ENCODE measurements at places on chromosomes 1 and 21.

DNA sequence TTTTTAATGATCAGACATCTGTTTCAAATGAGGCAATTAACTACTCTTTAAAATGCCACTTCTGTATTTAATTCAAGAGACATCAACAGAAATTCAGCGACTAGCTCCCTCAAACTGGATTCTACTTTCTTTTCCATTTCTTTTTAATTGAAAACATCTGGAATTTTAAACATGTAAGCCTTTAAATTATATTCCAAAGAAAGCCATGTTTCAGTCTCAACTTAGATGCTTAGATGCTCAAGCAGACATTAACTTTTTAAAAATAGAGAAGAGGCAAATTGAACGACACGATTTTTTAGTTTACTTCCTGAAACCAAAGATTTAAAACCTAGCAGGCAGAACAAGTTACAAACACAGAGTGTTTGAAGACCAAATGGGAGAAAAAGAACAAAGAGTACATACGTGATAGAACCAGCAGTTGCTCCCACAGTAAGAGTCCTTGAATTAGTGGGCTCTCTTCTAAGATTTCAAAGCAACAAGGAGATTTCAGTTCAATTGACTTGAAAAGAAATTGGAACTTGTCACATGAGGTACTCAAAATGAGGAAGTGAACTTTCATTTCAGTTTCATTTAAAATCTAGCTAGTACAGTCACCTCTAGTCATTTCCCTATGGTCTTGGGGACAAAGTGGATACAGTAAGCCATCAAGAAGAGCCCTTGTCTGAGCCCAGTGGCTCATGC lies at the start of gene CTSS:
Gene CTSS, minus strand, starts transcription at position 483 of the 681 bp plus-strand sequence. CDS start 1,015 bp downstream, outside the sequence.
- DNase-seq, result peak; percentile 92

- DNase-seq, result no peak
Observed at GRCh38 chr1:170776252-170776651, 112.3 kb downstream of the PRRX1 start.

- DNase-seq, result no peak
Observed at GRCh38 chr1:52767596-52768280, 41.5 kb downstream of the ZYG11B start.

- DNase-seq, result no peak
Observed at GRCh38 chr1:166166329-166166697, 488 bp downstream of the FAM78B start.

DNA sequence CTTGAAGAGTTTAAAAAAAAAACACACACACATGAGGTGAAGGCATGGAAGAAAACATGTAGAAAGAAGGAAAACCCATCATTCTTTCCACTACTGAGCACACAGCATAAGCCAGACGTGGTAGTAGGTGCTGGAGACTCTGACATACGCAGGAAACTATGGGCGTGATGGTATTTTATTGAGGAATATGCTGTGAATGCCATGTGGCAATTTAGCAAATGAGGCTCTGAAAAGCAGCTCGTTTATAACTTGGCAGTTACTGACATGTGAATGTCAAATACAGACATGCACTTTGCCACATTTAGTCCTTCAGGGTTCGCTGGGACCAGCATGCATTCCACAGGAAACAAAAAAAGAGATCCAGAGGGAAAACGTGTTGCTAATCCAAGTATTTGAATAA lies 74.3 kb upstream of the IFNAR2 start:
- DNase-seq, result no peak

DNA sequence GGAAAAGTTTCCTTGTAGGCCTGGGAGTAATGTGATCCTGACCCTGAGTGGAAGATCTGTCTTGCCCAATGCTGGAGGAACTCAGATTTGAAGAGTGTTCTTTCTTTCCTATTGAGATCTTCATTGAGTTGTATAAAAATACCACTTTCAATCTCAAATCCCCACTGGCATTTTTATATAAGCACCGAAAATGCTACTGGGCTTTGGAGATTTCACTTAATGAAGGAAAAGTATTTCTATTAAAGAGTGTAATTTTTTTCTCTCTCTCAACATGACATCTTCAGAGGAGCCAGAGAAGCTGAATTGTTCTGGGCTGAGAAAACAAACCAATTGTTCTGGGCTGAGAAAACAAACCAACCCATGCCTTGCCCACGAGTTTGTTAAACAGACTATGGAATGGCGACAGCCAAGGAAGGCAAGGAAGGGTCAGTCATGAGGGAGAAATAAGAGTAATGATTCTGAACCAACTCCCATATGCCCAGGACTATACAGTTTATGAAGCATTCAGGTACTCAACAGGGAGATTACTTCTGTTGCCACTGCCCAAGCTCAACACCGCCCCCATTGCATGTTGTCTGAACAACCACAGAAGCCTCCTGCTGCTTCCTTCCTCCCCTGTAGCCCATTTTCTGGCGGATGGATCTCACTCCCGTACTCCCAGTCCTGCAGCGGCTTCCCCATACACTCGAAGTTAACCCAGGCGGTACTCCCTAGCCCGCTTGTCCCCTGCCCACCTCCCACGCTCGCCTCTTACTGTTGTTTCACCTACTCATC lies 103.2 kb downstream of the BEND5 start:
- DNase-seq, result peak; percentile 22

DNA sequence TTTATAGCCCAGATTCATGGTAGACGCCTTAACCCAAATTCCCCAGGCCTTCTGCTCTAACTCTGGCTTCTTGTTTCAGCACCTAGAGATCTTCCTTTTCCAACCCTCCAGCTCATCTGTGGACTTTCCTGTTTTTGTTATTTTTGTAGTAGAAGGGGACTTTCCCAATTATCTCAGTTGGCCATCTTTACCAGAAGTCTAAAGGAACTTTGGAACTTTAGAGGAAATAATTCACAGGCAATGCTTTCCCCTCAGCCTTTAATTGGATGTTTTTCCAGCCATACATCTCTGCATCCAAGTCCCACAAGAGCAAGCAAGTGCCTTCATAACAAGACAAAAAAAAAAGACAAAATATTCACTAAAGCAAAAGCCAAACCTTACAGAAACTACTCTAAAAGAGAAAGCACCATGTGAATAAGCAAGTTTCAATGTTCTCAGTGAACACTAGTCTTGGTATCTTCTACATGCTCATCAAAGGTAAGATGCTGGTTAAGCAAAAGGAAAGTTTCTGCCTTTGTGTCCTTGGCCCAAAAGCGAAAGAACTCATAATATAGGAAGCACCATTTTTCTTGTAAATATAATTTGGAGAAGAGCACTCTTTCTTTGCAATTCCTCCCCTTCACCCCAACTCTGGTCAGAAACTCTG lies 377.3 kb downstream of the SETD4 start:
- DNase-seq, result no peak

- no peak for DNase-seq
Observed at GRCh38 chr1:229138058-229138457, 132.9 kb upstream of the RAB4A start.

DNA sequence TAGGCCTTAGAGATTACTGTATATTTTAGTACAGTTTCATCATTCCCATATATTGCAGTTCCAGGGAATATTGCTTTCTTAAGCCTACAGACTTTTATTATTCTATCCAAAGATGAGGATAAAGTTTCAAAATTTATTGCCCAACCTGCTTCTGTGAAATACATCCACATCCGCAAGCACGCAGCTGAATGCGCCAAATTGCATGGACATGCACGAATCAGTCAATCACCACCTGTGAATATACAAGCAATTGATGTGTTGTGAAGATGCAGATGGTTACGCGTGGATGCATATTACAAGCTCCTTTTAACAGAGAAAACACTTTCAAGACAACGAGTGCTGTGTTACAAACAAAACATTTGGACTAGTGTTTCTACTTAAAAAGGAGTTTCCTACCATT lies 577.8 kb upstream of the PLXNA2 start:
- no peak for DNase-seq

GRCh38 chr1:74812180-74812541 lies 79.2 kb downstream of the TYW3 start:
- DNase-seq, result no peak

- no peak for DNase-seq
Observed at GRCh38 chr1:27322569-27323240, 742 bp downstream of the TMEM222 start.

GRCh38 chr21:35559829-35560225 lies 500.5 kb downstream of the SETD4 start:
- DNase-seq, result no peak

DNA sequence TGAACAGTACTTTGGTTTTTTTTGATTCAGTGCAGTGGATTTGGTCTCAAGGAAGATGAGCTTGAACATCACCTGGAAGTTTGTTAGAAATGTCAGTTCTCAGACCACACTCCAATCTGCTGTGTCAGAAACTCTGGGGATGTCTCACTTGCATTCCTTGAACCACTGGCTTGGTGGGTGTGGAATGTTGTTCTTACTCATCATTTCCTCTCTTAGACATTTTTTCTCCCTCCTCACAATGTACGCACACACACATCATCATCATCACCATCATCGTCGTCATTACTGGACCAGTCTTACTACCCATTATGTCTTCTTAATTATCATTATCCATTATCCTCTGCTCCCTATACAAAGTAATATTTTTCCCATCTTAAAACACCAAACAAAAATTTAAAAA lies 91.9 kb upstream of the KCNK2 start:
- no peak for DNase-seq

GRCh38 chr1:94384485-94385265 lies 33.5 kb upstream of the ABCD3 start:
- DNase-seq, result peak; percentile 85

- no peak for DNase-seq
Observed at GRCh38 chr1:86517336-86517735, 29.5 kb upstream of the CLCA4 start.

DNA sequence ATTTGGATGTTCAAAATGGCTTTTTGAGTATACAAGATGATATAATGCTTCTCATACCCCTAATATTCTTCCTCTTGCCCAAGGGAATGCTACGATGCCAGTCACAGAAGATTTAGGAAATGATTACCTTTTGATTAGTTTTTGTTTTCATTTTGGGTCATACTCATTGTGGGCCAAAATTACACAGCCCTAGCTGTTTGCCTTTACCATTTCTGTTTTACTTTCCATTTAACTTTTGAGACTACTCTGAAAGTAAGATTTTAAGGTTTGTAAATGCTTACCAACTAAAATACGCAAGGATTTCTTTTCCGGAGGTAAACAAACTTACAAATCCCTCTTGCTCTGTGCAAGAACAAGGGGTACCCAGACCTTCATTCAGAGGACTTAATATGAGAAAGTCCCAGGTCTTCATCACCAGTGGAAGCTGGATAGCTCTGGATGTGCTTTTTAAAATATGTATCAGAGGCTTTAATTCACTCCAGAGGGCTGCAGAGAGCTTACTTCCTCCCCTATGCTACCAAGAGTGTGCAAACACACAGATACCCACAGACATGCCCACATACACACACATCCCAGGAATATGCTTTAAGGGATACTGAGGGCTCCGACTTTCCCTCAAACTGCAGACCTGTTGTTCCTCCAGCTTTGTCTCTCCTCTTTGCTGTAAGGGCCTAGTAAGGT lies 631.4 kb downstream of the SMYD3 start:
- no peak for DNase-seq

GRCh38 chr1:173415490-173415889 lies 61.6 kb upstream of the PRDX6 start:
- no peak for DNase-seq

GRCh38 chr21:31480228-31480627 lies 136.2 kb upstream of the TIAM1 start:
- DNase-seq, result no peak

- no peak for DNase-seq
Observed at GRCh38 chr1:161989108-161989507, 34.6 kb downstream of the OLFML2B start.

- no peak for DNase-seq
Observed at GRCh38 chr1:176693697-176694329, 230.8 kb downstream of the PAPPA2 start.

GRCh38 chr1:180542838-180543145 lies 16.0 kb upstream of the OVAAL start:
- no peak for DNase-seq

- DNase-seq, result no peak
Observed at GRCh38 chr1:59952065-59952464, 25.5 kb upstream of the CYP2J2 start.

DNA sequence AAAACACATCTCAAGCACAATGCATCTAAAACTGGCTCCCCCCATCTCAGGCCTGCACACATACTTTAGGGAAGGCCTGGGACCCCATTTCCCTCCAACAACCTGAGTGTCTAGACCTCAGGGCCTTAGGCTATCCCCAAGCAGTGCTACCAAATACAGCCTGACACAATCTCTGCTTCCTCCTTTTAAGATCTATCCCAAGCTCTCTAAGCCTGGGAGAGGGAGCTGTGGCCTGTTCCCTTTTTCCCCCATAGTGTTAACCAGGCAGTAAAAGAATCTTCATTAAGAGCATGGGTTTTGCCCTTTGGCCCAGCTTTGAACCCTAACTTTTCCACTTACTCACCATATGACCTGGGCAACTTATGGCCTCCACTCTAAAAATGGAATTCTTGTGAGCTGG lies 10.8 kb upstream of the COL8A2 start:
- no peak for DNase-seq

- DNase-seq, result no peak
Observed at GRCh38 chr1:115239426-115239825, 98.6 kb downstream of the NGF start.

- DNase-seq, result peak; percentile 49
Observed at GRCh38 chr1:44676484-44677200, 2.1 kb downstream of the ARMH1 start.

- DNase-seq, result no peak
Observed at GRCh38 chr1:186202271-186202764, 172.7 kb downstream of the TPR start.

GRCh38 chr21:46509741-46510502 lies 51.2 kb downstream of the DIP2A start:
- no peak for DNase-seq

DNA sequence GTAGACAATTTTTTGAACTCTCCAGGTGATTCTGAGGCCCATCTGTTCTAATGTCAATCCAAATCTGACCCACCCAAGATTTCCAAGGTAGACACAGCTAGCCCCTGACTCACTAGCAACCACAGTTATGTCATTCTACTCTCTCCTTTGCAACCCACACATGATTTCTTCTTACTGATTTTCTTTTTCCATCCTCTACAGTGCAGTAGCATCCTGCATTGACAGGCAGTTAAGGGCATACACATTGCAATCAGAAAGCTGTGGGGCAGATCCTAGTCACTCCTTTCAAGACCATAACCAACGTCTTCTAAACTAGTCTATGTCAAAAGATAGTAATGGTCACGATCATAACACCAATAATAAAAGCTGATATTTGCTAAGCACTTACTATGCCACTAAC lies 54.2 kb downstream of the JAK1 start:
- DNase-seq, result no peak

DNA sequence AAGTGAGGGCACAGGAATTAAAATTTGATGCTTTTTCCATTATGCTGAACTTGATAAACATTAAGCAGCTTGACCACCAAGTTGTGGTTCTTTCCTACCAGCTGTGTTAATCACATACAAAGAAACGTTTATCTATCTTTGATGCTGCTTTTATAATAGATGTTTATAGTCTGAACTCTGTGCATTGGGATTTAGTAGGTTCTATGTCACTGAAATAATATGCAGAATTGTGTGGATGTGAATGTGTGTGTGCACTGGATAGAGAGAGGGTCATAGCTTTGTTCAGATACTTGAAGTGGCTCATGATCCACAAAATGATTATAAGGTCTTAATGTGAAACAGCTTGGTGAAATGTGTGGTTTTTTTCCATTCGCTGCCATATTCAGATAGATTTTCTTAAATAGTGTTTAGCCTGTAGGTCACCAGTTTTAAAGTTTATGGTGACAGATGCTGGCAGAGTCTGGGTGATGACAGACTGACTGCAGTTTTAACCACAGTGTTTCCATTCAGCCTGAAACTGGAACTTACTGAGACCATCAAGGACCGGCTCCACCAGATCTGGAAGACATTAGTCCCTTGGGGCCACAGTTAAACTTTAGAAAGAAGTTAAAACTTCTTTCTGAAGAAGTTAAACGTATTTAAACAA lies 10.2 kb downstream of the DDI2 start:
- DNase-seq, result no peak

Data from common myeloid progenitor, CD34-positive (primary cell).